ENCODE measurements at places on chromosomes 5 and 9.

- peak; percentile 73 for DNase-seq
Observed at GRCh38 chr9:133371261-133371711, 4.6 kb downstream of the SURF4 start.

DNA sequence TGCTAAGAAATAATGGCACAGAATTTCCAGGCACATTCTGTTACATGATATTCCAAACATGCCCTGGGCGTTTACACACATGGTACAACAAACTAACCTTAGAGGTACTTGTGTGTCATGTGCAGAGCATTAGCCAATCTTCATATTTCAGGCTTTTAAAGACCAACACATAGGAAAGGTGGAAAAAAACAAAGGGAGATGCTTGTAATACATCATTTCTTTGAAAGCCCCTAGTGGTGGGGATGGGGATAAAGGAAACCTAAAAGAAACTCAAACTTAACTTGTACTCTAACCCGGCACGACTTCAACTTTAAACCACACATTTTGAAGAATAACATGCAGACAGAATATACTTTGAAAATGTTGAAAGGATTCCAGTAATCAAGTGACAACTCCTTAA is 133.6 kb downstream of the PTPRD start:
- DNase-seq: no peak

DNA sequence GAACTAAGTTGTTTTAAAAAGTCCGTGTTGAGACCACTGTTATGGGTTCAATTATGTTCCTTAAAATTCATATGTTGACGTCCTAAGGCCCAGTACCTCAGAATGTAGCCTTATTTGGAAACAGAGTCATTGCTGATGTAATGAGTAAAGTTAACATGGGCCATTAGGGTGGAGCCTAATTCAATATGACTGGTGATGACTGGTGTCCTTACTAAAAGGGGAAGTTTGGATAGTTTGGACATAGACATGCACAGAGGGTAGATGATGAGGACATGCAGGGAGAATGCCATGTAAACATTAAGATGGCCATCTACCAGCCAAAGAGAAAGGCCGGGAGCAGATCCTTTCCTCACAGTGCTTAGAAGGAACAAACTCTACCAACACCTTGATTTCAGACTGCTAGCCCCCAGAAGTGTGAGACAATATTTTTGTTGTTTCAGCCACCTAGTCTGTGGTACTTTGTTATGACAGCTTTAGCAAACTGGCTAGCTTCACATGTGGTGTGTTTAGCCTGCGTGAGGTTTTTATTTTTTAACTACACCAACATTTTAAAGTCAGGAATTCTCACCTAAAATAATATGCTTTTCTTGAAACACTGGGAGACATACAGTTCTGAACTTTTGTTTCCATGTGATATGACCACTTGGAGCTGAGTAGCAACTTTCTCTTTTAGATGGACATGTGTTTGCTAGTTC is 135.3 kb downstream of the YIPF5 start:
- DNase-seq: no peak

DNA sequence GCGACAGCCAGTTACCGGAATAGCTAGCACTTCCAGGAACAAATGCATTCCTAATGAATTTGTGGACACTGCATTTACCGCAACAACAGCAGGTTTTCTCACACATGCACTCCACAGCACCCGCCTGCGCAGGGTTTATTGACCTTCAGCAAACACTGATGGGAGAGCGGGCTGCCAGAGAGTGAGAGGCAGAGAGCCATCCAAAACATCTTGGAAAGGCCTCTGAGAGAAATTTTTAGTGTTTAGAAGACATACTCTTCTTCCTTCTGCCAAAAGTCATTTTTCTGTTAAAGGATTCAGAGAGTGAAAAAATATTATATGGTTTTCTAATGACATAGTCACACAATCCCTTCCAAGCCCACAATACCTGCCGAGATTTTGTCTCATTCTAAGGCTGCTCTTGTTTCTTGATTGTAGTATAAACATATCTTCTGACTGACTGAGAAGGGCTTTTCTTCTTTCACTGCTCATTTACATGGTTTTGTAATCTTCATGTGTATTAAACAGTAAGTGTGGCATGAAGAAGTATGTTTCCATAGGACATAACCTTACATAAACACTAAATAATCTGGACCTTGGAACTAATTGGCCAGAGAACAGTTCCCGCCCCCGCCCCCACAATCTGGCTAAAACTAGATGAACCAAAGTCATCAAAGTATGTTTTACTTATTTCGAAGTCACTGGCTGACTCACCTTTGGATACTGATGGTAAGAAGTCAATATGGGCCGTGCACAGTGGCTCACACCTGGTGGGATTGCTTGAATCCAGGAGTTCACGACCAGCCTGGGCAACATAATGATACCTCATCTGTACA is 432.5 kb upstream of the MEF2C start:
- DNase-seq: no peak

GRCh38 chr5:169711551-169712225 is 74.6 kb downstream of the DOCK2 start:
- no peak for DNase-seq

DNA sequence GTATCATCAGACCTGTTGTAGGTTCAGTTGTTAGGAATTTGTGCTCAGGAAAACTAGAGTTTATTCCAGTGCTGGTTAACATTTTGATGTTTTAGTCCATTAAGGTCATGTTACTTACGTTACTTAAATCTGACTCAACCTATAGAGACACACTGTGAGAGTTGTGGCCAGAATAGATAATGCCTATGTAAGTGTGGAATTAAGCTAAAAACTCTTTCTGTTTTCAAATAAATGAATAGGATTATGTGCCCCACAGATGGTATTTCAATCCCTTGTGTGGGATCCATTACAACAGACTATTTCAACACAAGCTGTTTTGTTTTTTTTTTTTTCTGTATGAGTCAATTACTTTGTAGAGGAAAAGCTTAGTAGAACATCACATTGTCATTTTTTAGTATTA is 68.1 kb downstream of the MEGF10 start:
- DNase-seq: no peak

DNA sequence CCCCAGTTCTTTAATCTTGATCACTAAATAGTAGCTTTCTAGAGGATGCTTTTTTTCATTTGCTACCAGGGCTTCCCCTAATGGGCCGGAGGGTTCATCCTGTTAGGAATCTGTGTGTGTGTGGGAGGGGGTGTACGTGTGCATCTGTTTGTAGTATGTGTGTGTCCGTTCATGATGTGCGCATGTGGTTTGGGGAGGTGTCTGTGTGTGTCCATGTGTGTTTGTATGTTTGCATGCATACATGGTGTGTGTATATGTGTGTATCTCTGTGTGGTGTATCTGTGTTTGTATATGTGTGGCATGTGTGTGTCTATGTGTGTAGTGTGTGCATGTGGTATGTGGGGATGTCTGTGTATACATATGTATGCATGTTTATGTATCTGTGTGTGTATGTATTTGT is 106.2 kb downstream of the SYK start:
- no peak for DNase-seq

- no peak for DNase-seq
Observed at GRCh38 chr5:62331921-62332320, 25.9 kb downstream of the KIF2A start.

GRCh38 chr5:113201715-113202114 is 225.1 kb downstream of the DCP2 start:
- DNase-seq: no peak

DNA sequence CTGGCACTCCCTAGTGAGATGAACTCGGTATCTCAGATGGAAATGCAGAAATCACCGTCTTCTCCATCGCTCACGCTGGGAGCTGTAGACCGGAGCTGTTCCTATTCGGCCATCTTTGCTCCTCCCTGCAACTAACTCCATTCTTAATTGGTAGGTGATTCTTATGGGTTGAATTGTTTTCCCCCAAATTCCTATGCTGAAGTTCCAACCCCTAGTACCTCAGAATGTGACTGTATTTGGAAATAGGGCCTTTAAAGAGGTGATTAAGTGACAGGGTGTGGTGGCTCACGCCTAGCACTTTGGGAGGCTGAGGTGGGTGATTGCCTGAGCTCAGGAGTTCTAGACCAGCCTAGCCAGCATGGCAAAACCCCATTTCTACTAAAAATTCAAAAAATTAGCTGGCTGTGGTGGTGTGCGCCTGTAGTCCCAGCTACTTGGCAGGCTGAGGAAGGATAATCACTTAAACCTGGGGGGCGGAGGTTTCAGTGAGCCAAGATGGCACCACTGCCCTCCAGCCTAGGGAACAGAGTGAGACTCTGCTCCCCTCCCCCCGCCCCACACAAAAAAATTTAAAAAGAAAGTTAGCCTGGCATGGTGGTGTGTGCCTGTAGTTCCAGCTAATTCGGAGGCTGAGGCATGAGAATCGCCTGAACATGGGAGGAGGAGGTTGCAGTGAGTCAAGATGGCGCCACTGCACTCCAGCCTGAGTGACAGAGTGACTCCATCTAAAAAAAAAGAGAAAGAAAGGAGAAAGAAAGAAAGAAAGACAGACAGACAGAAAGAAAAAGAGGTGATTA is 25.2 kb upstream of the FOCAD start:
- DNase-seq: no peak

DNA sequence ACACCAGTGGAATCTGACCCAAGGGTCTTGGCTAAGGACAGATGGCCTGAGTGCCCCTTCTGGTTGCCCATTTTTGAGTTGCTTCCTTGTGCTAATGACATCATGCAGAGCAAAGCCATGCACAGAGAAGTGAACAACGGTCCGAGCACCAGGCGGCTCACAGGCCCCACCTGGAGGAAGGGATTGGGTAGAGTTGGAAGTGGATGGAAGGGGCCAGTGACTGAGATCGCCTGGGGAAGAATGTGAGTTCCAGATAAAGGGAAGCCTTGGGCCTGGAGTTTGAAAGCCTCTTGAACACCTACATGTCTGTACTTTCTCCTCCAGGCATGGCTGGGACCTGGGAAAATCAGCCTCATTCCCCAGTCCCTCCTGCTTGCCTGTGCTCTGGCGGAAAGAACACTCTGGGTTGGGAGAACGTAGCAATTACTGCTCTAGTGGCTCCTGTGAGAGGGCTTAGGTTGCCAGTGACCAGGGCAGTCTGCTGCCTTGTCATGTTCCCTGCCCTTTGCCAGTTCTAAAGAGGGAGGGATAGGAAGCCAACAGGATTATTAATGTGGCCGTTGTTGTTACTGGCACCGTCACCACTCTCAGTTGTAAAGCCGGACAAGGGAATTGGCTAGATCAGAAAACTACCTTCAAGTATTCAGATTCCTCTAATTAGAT is 62.5 kb upstream of the PTPN3 start:
- no peak for DNase-seq

GRCh38 chr9:37944671-37945481 is 40.9 kb upstream of the SLC25A51 start:
- no peak for DNase-seq

All from stimulated activated naive CD8-positive, alpha-beta T cell treated with anti-CD3 and anti-CD28 coated beads, Interleukin-15, amount 100 ng/mL, for 72 hours (primary cell).